Smooth muscle cell of the pulmonary artery (primary cell): ENCODE measurements at places on chromosomes 13 and 19. TPM values are rescaled to one million over a fixed set of nuclear protein-coding genes. Genes with fewer than 3 reads are reported as not detected.

Gene TSSK6
- total RNA-seq: 1.7 and 1.8 TPM in 2 replicates

Gene SLC17A7
- total RNA-seq: 0.17 and 0.20 TPM in 2 replicates

Gene TEX29
- 0.26 TPM in 1 of 2 replicates, not detected in the other for total RNA-seq

Gene KLK4
- total RNA-seq: not detected in 2 replicates

Gene TNNT1
- 1.1 and 2.4 TPM in 2 replicates for total RNA-seq

Gene PRR36
- 0.10 TPM in 1 of 2 replicates, not detected in the other for total RNA-seq

Gene CATSPERD
- total RNA-seq: not detected in 2 replicates

Gene APLP1
- 23.2 and 28.9 TPM in 2 replicates for total RNA-seq

Gene ZNF547
- 3.7 and 3.8 TPM in 2 replicates for total RNA-seq

Gene PDX1
- not detected in 2 replicates for total RNA-seq

Gene TPT1
- 2,376 and 3,595 TPM in 2 replicates for total RNA-seq

Gene SMIM44
- total RNA-seq: not detected in 2 replicates

Gene ZNF583
- total RNA-seq: 3.9 and 4.7 TPM in 2 replicates

Gene FREM2
- under 0.01 TPM in 1 of 2 replicates, not detected in the other for total RNA-seq

Gene PEAK3
- not detected in 2 replicates for total RNA-seq

Gene INSR
- 28.2 and 52.8 TPM in 2 replicates for total RNA-seq
